ENCODE measurements at places on chromosomes 3 and 15. TPM values are rescaled to one million over a fixed set of nuclear protein-coding genes. Genes with fewer than 3 reads are reported as not detected.

Gene PRICKLE2
- total RNA-seq, result 34.5 TPM

Gene NMD3
- 95.5 TPM for total RNA-seq

Gene MASP1
- 15.3 TPM for total RNA-seq

Gene ST8SIA2
- not detected for total RNA-seq

Gene EFHB
- total RNA-seq, result not detected

Gene NPHP3
- 18.6 TPM for total RNA-seq

Gene FGF12
- total RNA-seq, result not detected

Gene EHD4
- total RNA-seq, result 10.9 TPM

Gene CFAP161
- total RNA-seq, result 0.16 TPM

Gene DPPA2
- total RNA-seq, result not detected

Gene CSTA
- total RNA-seq, result 6.6 TPM

Gene RASGRP1
- total RNA-seq, result not detected

Gene ALG1L2
- total RNA-seq, result not detected

Gene CHRNA5
- total RNA-seq, result 0.94 TPM

Gene FRMD4B
- total RNA-seq, result under 0.01 TPM

All from bronchial smooth muscle cell (primary cell).